ENCODE measurements at places on chromosomes 7 and 10.

GRCh38 chr10:35835545-35835944, 193.4 kb upstream of the FZD8 start:
- DNase-seq: no peak

DNA sequence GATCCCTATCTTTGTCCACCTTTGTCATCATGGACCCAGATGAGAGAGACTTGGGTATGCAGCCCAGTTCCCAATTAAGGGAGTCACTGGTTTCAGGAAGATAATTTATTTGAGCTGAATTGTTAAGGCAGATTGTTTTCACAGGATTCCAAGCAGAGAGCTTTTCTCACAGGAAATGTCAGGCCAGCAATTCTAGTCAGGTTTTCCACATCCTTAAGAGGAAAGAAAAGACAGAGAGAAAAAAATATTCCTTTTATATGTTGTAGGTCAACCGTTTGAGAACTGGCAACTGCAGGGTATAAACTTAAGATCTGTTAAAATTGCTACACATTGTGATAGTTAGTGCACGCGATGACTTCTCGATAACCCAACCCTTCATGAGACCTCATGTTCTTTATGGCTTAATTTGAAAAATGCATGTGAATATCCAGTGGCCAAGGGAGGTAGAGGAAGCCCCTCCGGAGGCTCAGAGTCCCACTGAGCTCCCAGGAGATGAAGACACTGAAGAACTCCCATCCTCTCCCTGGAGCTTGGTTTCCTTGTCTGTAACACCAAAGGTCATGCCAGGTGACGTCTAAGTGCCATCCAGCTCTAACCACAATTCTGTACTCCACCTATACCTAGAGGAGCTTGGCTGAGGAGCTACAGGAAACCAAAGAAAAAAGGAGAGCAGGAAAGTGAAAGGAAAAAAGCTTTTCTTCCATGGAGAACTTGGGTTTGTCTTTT, 45.6 kb downstream of the MINDY4 start:
- no peak for DNase-seq

DNA sequence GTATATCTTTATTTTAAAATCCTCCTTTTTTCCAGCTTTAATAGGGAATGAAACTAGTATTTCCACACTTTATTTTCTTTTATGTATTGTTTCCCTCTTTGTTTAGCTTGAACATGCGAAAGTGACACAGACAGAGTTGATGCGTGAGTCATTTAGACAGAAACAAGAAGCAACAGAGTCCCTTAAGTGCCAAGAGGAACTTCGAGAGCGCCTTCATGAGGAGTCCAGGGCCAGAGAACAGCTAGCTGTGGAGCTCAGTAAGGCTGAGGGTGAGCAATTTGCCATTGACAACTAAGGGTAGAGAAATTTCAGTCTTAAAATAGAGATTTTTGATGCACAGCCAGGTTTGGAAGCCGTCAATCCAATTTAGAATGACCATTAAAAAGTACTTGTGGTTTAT, 73.1 kb downstream of the CYP51A1 start:
- DNase-seq: no peak

- DNase-seq: no peak
These were observed 1494.9 kb upstream of the LRRTM3 start for GRCh38 chr10:65430979-65431378.
